HepG2 (cell line): ENCODE measurements at places on chromosomes 6 and 20.

DNA sequence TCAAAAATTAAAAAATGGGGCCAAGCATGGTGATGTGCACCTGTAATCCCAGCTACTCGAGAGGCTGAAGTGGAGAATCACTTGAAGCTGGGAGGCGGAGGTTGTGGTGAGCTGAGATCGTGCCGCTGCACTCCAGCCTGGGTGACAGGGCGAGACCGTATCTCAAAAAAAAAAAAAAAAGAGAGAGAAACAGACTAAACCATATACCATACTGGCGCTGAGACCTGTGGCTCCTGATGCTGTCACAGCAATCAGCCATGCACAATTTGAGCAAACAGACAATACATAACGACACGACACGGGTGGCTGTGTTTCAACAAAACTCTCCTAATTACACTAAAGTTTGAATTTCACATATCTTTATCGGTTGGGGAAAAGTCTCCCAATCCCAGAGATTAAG, 14.9 kb upstream of the CBFA2T2 start:
- DNase-seq: no peak

GRCh38 chr20:5433352-5433751, 116.6 kb upstream of the PROKR2 start:
- DNase-seq: no peak

DNA sequence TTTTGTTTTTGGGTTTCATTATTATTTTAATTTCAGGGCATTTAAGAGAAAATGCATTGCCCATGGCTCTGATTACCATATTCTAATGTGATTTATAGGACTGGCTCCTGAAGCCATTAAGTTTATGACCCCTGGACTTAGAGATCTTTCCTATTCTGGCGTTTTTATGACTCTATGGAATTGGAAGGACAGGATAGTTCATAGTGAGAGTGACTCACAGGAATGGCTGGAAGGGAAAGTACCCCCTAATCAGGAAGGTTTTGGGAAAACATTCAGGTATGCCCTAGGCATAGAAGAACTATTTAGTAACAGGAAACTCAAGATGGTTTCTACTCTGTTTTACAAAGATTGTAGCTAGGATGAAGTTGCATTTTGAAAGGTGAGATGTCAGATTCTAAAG, 108.6 kb upstream of the SLC2A12 start:
- no peak for DNase-seq

- peak; percentile 44 for DNase-seq
Measured at GRCh38 chr6:113854531-113855499, 2.3 kb upstream of the MARCKS start.
